ENCODE measurements at places on chromosomes 2 and 18.

DNA sequence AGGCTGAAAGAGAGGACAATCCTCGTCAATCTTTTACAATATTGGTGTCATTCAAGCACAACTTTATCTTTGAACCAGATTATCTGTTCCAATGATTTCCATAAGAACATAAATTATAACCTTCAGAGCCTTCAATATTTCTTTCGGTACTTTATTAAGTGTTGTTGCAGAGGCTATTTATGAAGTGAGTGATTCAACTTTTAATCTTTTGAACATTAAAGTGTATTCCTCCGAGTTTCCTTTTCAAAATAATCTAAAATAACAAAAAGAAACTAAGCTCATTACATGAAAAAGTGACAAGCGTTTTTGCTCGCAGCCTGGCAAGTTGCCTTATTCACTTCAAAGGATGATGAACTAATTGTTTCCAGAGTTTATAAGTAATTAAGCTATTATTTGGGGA lies 149.0 kb downstream of the MEIS1 start:
- no peak for DNase-seq

DNA sequence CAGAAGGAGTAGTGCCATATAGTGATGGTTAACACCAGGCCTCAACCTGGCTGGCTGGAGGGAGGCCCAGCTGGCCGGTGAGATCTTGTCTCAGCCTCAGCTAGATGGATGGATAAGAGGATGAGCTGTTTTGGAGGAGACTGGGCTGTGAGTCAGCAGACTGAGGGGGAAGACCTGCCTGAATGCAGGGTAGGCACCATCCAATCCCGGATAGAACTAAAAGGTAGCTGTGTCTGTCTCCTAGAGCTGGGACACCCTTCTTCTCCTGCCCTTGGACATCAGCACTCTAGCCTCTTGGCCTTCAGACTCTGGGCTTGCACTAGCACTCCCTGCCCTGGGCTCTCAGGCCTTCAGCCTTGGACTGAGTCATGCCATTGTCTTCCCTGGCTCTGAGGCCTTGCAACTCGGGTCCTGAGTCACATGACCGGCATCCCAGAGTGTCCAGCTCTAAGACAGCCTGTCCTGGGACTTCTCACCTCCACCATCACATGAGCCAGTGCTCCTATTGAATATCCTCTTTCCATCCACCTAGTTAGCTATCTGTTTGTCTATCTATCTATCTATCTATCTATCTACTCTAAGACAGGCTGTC lies 131.3 kb downstream of the TPO start:
- no peak for DNase-seq

DNA sequence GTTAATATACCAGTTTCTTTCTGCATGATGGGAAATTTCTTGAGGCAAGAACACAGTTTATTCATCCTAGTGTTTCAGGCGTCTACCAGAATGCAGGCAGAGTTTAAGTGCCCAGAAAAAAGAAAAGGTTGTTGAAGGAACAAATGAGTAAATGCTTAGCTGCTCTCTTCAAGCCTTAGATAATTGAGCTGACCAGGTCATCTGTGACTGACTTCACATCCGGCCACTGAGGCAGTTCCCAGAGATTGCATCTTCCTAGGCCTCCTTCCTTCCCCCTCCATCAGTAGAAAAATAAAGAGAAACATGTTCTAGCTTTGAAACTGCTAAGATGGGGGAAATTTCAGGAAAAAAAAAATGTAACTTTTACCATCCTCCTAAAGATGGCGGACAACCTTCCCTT lies 9.4 kb upstream of the TMEM163 start:
- DNase-seq, result no peak

DNA sequence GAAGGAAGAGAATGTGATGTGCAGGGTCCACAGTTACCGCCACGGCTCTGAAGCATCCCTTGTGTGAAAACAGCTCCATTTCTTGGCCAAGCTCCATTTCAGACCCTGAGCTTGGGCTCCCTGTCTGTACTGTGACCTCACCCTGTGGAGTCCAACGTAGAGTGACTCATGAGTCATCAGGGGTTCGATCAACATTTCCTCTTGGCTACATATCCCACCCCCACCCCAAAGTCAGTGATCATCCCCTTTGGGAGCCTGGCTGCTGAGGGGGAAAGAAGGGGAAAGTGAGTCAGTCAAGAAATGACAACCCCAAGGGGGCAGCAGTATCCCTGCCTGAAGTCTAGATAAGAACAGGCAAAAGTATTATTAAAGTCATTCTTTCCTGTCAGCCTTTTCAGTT lies 62.2 kb downstream of the PAPOLG start:
- DNase-seq, result no peak

DNA sequence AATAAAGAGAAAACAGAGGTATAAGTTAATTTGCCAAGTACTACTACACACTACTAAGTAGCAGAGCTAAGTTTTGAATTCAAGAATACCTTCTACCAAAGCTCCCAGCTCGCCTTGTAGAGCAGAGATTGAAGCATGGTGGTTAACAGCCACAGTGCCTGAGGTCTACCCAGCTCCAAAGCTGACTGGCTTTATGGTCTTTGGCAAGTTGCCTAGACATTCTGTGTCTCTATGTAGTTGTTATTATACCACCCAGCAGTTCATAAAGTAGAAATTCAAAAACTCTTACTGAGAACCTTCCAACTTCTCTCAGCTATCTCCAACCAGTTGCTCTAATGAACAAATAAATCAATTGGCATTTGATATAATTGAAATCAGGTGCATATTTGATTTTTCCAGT lies 87.8 kb downstream of the PDE11A start:
- DNase-seq, result no peak

DNA sequence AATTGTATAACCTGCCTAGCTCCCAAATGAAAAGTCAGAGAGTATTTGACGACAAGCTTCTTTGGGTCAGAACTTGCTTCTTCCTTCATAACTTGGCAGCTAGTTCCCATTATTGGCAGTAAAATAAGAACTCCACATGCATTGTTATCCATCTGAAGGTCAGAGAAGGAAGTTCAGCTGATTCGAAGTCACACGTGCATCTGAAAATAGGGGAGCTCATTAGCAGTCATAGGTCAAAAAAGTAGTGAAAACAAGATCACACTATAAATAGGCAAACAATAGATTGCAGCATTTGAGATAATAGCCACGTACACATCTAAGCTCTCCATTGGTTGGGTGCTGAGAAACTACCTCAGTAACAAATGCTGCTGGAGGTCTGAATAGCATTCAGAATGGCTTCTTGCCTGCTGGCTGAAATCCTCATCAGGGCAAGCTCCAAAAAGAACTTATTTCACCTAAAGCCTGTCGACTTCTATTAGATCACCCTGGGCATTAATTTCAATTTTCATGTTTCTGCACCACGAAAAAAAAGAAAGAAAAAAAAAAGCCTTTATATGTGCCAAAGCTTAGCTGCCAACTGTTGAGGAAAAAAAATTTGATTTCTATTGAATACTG lies 1492.9 kb upstream of the CELF4 start:
- no peak for DNase-seq

- peak; percentile 98 for DNase-seq
Measured at GRCh38 chr2:241508240-241509154, at the start of gene STK25. Gene STK25, minus strand, starts transcription at chr2:241508584. Its CDS starts 549 bp downstream, at chr2:241508035.

- no peak for DNase-seq
Measured at GRCh38 chr2:181183878-181184542, 203.6 kb downstream of the UBE2E3 start.

- no peak for DNase-seq
Measured at GRCh38 chr2:180394305-180394704, 387.2 kb upstream of the CWC22 start.
